ENCODE measurements at places on chromosomes 1 and 21. TPM values are rescaled to one million over a fixed set of nuclear protein-coding genes. Genes with fewer than 3 reads are reported as not detected.

The LCE1E gene
- not detected for total RNA-seq

The DUSP23 gene
- total RNA-seq, result 9.7 TPM

DNA sequence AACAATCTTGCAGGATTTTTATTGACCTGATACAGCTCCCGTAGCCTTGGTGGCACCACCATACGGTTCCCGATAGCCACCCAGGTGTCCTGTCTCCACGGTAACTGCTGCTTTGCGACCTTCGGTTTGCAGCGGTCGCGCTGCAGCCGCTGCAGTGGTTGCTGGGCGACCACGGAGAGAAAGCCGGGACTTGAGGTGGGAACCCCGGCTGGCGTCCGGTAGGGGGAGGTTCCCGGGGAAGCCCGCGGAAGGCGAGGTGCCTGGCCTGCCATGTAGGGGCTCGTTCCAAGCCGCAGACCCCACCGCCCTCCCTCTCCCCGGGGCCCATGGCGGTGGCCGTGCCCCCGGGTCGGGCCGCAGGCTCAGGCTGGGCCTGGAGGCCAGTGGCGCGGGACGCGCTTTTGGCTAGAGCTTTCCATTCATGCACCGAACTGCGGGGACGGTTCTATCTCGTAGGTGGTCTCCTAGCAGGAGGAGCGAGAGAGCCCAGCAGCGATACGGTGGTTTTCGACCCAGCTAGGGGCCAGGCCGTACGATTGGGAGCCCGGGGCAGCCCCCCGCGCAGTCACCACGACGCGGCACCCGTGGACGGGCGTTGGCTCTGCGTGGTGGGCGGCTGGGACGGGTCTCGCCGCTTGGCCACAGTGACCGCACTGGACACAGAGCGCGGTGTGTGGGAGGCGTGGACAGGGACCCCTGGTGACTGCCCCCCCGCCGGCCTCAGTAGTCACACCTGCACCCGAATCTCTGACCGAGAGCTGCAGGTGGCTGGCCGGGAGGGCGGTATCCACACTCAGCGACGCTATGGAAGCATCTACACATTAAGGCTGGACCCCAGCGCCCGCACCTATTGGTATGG, at the start of gene KLHDC9:
KLHDC9 (plus strand) TSS at position 152 of the 859 bp plus-strand sequence; CDS start at position 327, 175 bp downstream.
- DNase-seq, result peak; percentile 91

GRCh38 chr1:147238053-147238902, 4.2 kb upstream of the CHD1L start:
- DNase-seq, result no peak

DNA sequence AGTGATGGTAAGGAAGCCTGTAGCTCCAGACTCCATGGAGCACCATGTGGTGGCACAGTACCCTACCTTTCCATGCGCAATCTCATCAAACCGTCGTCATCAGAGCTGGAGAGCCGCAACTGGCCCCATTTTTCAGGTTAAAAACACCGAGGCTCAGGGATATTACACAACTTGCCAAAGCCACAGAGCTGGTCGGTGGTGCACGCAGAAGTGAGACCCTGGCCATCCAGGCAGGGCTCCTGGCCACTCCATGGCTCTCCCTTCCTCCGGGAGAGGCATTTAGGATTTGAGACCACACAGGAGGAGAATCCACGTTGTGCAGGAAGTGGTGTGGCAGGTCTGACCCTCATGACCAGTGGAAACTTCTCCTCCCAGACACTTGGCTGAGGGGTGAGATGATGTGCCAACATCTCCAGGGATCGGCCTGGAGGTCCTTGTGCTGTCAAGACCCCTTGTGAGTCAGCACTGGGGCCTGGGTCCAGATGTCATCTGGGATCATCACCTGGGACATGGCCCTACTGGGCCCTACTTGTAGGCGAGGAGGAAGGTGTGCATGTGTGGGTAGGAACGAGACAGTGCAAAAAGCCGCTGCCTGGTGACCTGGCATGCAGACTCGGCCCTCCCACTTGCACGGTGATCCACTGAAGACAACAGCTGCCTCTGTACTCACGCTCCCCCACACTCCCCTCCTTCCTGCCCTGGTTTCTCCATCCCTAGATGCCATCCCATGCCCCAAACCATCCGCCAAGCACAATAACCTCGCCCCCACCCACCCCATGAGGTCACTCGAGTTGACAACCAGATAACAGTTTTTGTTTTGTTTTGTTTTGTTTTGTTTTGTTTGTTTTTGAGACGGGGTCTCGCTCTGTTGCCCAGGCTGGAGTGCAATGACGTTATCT, 10.4 kb downstream of the TFF3 start:
- DNase-seq, result peak; percentile 4

- DNase-seq, result no peak
These were observed 231.5 kb downstream of the KCNT2 start for GRCh38 chr1:196376630-196377328.

DNA sequence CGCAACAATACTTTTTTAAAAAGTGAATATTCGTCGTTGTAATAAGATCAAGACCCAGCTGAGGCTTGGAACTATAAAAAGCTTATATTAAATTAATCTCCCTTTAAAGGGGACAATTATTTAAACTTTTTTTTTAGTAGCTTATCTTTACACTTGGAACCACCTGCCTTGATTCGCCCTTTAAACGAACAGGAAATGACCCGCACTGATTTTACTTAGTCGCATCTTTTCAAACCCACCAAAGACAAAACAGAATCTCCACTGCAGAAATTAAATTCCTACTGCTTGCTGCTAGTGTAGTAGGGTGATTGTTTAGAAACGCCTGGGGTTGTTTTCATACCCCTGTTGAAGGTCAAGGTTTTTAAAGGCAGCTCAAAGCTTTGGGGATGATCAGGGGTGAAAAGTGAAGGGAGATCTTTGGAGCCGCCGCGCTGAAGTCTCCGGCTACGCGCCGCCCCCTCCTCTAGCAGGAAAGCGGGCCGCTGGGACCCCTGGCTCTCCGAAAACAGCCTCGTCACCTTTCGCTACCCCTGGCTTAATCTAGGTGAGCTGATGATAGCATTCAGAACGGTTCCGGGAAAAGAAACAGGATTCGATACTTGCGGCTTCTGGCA, 163.4 kb downstream of the RUNX1 start:
- DNase-seq, result no peak

DNA sequence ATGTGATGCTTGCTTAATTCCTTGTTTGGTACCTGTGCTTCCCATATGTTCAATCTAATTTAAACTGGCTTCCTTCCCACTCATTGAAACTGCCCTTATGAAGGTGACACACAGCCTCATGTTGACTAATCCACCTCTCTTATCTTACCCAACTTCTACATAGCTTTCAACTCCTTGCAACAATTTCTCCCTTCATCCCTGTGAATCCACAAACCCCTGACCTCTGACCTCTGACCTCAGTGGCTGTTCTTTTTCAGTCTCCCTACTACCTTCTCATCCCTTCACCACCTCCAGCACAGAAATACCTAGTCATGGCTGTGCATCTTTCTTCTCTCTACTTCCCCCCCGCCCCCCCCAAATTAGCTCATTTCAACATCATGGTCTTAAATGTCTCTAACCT, 144.5 kb downstream of the TTLL7 start:
- no peak for DNase-seq
